CD4-positive, alpha-beta T cell treated with Interleukin-15 for 4 hours (primary cell): ENCODE measurements at places on chromosomes 5 and 9.

- no peak for DNase-seq
Observed at GRCh38 chr9:114060711-114061110, 17.4 kb downstream of the AMBP start.

DNA sequence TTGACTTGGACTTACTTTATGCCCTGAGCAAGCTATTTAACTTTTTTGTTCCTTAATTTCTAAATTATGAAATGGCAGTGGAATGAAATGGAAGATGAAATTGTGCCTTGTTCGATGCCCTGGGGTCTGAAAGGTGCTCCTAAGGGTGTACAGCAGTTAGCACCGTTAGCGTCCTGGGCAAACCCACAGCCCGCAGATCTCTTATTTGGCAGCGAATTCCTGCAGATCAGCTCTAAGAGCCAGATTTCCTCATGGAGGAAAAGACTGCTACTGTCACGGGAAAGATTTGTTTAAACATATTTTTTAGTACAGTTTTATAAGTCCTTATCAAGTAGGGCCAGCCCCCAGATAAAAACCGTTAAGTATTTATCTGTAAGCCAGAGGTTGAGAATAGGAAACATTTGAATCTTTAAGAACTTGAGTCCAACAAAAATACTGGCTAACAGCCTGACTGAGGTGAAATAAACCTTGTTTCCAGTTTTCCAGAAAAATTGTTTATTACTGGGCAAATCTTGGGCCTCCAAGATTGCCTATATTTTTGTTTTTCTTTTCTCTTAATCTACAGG, 216.5 kb upstream of the DMRT1 start:
- no peak for DNase-seq

DNA sequence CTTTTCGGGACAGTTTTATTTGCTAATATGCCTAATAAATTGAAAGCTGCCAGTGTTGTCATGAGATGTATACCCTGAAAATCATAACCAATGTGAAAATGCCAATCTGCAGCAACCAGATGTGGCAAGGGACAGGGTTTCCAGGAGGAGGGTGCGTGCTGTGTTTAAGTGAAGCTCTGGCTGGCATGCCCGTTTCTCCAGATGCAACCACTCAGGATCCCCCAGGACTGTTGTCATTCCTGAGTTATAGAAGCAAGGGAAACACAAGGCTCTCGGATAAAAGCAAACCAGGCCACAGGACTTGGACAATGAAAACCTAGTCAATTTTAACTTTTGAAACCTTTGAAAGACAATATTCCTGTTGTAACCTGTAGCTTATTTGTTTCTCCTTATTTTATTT, 360.2 kb downstream of the SLIT3 start:
- no peak for DNase-seq

GRCh38 chr9:128654481-128654880, 2.2 kb downstream of the DYNC2I2 start:
- DNase-seq, result no peak

DNA sequence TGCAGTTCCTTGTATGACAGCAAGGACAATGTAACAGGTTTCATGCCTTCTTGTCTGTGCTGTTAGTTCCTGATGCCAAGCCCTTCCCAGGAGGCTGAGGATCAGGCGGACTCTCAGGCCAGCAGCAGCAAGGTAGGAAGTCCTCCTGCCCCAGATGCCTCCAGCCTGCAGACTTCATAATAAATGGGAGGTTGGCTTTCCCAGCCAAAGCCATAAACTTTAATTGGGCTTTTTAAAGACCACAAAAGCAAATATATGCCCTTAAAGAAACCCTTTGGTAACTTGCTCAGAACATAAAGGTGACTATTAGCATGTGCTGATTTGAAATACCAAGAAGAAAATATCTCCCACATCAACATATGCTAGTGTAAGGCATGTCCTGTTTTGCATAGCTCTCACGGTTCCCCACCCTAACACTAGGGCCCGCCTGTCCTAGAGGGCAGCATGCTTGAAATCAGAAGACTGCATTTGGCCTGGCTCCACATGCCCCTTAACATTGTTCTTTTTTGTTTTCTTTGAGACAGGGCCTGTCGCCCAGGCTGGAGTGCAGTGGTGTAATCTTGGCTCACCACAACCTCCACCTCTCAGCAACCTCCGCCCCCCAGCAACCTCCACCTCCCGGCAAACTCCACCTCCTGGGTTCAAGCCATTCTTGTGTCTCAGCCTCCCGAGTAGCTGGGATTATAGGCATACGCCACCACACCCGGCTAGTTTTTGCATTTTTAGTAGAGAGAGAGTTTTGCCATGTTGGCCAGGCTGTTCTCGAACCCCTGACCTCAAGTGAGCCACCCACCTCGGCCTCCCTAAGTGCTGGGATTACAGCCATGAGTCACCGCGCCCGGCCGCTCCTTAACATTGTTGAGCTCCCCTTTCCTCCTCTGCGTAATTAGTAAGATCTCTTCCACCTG, 44.6 kb upstream of the FCN1 start:
- no peak for DNase-seq

- no peak for DNase-seq
Observed at GRCh38 chr5:8908055-8908683, 637.7 kb downstream of the SEMA5A start.

DNA sequence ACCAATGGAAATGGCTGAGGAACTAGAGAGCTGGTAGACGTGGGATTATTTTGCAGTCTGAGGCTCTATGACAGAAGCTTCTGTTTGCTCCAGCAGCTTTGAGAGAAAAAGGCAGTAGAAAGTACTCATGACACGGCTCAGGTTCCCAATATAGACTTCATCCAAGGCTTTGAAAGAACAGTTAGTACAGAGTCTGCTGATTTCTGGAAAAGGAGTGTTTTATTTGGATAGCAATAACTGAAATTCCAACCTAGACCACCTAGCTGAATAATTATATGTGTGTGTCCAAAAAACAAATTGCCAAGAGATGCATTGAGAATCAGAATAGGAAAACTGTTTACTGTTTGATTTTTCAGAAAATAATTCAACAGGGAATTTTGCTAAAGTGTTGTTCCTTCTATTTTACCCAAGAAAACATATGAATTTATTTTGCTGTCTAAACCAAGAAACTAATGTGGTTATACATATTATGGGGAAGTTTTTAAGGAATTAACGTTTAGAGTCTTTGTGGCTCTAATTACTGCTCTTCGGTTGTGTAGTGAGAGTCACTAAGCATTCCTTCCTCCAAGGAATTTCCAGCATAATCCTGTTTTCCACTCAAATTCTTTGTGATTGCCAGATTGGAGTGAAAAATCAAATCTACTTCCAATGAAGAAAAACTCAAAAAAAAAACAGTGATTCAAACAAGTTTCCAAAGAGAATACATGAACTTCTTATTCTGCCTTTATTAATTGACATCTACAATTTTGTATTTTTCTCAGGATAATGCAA, 18.1 kb upstream of the MTX3 start:
- no peak for DNase-seq

DNA sequence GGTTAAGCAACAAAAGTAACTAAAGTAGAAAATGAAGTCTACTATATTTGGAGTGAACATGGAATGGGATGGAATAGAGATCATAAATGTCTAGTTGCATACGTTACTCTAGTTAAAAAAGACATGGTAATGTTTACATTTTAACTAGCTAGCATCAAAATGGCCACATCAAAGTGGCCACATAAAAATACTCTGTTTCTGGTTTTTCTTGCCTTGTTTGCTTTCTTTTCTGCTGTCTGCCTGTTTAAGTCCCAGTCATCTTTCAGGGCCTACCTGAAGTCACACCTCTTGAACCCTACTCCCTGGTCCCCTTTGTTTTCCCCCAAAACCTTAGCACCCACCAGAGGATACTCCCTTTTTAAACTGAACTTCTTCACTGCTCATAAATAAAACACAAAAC, 6.4 kb upstream of the KIF2A start:
- peak; percentile 38 for DNase-seq

- DNase-seq, result no peak
Observed at GRCh38 chr5:61332358-61332749, 296 bp downstream of the ZSWIM6 start.

GRCh38 chr5:10633271-10634049, 69.6 kb downstream of the ANKRD33B start:
- DNase-seq, result peak; percentile 41

DNA sequence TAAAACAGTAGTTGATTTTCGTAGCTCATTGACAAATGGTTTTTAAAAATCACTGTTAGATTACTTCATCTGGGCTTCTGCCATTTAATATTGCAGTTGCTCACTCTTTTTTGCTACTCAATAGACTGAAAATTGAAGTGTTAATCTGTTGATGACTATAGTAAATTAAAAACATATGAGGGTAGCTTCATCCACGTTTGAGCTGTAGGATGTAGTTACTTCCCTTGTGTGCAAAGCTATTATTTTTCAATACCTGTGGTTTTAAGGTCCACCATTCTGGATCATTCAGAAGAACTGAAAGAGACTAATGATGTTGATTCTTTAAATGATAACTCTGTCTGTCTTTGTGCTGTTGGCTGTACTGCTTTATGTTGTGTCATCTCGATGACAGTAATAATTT, 74.7 kb downstream of the LNPEP start:
- DNase-seq, result no peak

DNA sequence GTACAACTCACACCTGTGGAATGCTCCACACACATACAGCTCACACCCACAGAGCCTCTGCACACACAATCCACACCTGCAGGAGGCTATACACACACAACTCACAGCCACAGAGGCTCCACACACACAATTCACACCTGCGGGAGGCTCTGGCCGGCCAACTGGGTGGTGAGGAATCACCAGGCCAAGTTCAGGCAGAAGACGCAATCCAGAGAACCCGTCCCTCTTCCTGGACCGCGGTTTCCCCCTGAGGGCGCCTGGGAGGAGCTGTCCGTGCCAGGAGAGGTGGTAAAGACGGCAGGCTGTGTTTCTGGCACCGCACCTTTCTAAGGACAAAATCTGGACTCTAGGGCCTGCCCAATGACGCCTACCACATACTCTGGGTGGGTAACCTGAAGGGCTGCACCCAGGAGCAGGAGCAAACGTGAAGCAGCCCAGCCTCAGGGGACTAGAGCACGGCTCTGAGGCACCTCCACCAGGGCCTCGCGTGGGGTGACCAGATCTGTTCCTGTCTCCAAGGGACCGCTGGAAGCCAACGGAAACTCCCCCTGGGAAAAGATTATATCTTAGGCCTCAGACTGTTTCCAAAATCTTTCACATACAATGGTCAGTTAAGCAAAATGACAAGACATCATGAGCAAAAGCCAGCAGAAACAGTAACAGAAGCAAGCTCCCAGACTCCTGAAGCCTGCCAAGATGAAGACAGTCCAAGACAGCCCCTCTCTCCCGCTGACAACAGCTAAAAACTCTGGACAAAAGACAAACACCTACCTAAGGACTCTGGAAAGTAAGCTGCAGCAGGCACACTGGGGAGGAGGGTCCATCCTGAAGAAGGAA, 16.9 kb downstream of the CAMSAP1 start:
- no peak for DNase-seq

DNA sequence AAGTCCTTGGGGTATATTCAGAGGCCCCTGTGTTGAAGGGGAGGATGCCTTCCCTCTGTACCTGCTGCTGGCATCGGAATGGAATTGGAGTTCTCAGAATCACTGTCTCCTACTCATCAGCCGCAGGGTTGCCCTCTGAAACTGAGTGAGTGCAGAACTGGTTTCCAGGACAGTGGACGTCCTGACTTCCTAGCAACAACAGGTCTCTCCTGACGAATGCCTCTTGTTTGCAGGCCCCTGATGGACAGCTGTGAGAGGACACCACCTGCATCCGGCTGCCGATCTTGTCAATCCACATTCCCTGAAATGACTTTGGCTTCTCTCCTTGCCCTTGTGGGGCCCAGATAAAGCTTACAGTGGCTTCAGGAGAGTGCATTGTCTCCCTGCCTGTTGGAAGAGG, 274.5 kb downstream of the NSG2 start:
- DNase-seq, result no peak

GRCh38 chr5:2634399-2635176, 116.9 kb downstream of the IRX2 start:
- no peak for DNase-seq

- no peak for DNase-seq
Observed at GRCh38 chr5:98775246-98776065, 2.0 kb downstream of the RGMB start.

DNA sequence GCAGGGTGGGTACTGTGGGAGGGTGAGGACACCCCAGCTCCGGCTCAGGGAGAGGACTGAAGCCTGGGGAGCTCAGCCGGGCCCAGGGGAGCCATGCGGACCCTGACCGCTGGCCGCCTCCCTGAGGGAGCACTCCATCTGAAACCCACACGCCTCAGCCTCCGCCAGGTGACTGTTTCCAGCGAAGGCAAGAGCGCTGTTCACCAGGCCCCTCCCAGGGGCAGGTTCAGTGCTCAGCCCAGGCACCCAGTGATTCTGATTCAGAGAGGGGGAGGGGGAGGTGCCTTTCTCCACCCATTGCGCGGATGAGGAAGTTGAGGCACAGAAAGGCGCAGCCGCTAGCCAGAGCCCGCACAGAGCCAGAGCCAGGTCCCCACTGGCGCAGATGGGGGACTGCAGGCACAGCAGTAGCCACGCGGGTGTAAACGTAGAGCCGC, 27.0 kb downstream of the ADGRD2 start:
- no peak for DNase-seq

- no peak for DNase-seq
Observed at GRCh38 chr9:96100385-96101300, 201.3 kb downstream of the HSD17B3 start.

GRCh38 chr9:106878934-106879333, 16.0 kb downstream of the ZNF462 start:
- DNase-seq, result no peak

GRCh38 chr5:66342341-66342880, 198.3 kb downstream of the SREK1 start:
- DNase-seq, result no peak

- no peak for DNase-seq
Observed at GRCh38 chr9:16245756-16246440, 624.6 kb downstream of the BNC2 start.

DNA sequence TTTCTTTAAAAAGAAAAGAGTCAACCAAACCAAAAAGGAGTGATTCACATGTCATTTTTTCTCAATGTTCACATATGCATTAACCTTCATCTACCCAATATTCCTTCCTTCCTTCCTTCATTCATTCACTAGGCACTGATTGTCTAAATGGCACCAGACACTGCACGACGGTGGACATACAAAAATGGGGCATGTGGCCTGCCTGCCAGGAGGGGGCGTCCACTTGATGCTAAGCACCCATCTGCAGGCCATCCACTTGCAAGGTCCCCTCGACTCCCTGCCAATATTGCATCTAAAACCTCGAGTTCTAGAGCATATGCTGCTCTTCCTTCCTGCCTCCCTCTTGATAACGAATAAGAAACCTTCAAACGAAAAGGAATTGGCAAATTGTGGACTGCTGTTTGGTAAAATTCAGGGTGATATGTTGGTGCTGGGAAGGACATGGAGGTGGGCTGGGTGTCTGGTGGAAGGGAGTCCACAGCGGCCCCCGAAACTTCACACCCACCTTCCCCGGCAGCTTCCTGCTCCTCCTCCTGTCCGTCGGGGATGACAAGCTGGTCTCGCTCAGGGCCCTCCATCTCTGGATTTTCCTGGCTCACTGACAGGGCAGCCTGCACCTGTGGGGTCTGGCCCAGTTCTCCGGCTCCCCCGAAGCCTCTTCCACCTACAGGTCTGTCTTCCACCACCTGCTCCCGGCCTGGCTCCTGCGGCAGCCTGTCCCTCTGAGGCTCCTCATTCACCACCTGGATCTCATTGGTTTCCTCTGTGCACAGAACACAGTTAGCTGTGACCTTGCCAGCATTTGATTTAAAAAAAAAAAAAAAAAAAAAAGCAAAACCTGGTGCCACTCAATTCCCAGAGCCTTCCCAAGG, 64.3 kb downstream of the GOLM1 start:
- DNase-seq, result no peak
